ENCODE measurements at places on chromosomes 3 and 15.

GRCh38 chr3:42090973-42091731, at the start of gene TRAK1:
TRAK1 (plus strand) TSS chr3:42091357; CDS start chr3:42091470, 113 bp downstream.
- DNase-seq, result no peak

DNA sequence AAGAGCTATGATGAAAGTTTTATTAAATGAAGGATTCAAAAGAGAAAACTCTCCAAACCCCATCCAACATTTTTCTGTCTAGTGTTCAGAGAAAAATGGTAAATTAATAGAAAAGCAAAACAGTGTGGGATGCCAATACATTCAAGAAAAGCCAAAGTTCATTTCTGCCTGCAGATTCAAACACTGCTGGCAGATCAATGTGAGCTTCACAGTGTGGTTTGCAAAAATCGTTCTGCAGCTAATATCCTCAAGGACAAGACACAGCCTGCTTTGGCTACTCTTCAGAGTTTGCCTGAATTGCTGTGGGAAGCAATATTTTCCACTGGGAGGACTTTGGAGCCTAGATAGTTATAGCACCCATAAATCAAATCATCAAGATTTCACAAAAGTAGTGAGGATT, 619.9 kb upstream of the SUCLG2 start:
- no peak for DNase-seq

- no peak for DNase-seq
These were observed 35.0 kb upstream of the VPS8 start for GRCh38 chr3:184776916-184777315.

DNA sequence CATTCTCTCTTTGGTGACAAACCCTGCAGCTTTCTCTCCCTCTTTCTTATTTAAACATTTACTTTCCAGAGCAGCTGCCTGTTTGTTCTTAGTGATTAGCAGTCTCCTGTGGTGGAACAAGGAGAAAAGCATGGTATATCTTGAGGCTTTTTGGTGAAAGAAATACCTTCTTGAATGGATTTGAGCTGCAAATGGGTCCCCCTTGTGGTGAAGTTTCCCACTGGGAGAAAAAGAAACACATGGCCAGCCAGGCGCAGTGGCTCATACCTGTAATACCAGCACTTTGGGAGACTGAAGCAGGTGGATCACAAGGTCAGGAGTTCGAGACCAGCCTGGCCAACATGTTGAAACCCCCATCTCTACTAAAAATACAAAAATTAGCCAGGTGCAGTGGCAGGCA, 48.3 kb upstream of the ACP3 start:
- DNase-seq, result no peak

- no peak for DNase-seq
These were observed 49.9 kb downstream of the ZNF621 start for GRCh38 chr3:40574661-40575060.

- no peak for DNase-seq
These were observed 297.6 kb downstream of the TBC1D5 start for GRCh38 chr3:17444865-17445264.

GRCh38 chr3:29805757-29806156, 524.9 kb downstream of the RBMS3 start:
- DNase-seq, result no peak

GRCh38 chr3:155745795-155746550, 1.1 kb upstream of the PLCH1 start:
- DNase-seq, result no peak

DNA sequence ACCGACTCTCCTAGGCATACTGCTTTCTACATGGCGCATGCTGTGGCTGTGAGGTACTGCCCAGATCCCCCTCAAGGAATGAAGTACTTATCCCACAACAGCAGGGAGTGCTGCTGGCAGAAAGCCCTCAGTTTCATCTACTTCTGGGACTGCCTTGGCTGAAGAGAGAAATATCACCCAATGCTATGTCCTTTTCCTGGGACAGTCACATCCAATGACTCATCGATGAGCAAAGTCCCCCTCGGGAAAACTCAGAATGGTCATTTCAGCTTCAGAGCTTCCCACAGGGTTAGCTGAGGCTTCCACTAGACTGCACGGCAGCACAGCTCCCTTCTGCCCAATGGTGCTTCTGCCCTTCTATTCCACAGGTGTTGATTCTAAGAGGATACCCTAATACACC, 3.6 kb upstream of the NMD3 start:
- DNase-seq, result no peak

- no peak for DNase-seq
These were observed 37.4 kb upstream of the SECISBP2L start for GRCh38 chr15:49083401-49084284.

DNA sequence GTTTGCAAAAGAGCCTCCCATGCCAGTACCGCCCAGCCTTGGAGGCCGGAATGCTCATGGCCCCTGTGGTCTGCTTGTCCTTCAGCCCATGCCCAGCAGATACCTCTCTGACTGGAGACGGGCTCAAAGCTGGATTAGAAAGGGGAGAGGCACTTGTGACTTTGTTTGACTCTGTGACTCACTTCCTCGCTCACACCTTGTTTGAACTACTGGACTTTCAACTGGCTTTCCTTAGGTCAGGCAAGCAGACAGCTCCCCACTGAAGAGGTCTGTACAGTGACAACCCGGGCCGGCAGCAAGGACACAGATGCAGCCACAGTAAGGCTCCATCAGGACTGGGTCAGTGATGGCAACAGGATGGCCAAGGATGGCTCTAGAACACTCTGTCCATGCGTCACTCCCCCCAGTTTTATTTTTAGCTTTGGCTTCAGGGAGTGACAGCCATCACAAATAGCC, 98.6 kb upstream of the ABHD17C start:
- DNase-seq, result no peak

DNA sequence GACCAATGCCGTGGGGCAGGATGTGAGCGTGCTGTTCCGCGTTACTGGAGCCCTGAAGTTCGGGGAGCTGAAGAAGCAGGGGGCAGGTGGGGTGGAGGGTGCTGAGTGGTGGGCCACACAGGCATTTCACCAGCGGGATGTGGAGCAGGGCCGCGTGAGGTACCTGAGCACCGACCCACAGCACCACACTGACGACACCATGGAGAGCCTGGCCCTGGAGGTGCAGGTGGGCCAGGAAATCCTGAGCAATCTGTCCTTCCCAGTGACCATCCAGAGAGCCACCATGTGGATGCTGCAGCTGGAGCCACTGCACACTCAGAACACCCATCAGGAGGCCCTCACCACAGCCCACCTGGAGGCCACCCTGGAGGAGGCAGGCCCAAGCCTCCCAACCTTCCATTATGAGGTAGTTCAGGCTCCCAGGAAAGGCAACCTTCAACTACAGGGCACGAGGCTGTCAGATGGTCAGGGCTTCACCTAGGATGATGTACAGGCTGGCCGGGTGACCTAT, 179.6 kb downstream of the TBC1D2B start:
- no peak for DNase-seq

DNA sequence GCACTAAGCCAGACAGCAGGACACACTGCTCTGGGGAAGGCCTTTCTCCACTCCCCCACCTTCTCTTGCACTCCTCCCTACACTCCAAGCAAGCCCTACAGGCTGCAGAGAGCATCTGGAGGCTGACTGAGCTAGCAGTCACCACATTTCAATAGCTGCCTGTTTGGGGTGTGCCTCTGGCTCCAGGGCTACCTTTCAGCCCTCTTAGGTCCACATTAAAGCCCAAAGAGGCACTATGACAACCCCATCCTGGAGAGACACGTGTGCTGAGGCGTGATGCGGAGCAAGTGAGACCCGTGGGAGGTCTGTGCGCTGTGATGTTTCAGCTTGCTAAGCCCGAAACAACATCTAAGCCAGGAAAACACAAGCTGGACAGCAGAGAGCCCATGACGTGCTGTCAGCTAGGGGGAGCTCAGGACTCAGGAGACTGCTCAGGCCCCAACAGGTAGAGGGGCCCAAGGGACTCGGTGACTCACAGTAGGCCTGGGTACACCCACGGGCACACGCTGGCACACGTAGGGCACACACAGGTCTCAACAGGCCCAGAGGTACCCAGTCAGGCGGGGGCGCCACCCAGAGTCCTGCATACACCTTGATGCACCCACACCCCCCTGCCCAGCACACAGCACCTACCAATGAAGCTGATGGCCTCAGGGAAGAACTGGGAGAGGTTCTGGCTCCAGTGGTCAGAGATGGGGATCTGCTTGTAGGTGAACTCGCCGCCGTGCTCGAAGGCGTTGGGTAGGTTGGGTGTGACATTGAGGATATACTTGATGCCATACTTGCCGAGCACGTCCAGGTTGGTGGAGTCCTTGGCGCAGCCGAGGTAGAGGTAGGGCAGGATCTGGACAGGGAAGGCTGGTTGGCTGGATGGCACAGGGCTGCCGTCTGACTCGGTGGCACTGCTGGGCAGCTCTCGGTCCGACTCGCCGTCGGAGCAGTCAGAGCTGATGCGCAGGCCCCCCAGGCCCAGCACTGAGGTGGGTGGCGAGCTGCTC, 2.8 kb downstream of the DUSP7 start:
- no peak for DNase-seq

- no peak for DNase-seq
These were observed 22.6 kb downstream of the CSRNP1 start for GRCh38 chr3:39130693-39131265.

DNA sequence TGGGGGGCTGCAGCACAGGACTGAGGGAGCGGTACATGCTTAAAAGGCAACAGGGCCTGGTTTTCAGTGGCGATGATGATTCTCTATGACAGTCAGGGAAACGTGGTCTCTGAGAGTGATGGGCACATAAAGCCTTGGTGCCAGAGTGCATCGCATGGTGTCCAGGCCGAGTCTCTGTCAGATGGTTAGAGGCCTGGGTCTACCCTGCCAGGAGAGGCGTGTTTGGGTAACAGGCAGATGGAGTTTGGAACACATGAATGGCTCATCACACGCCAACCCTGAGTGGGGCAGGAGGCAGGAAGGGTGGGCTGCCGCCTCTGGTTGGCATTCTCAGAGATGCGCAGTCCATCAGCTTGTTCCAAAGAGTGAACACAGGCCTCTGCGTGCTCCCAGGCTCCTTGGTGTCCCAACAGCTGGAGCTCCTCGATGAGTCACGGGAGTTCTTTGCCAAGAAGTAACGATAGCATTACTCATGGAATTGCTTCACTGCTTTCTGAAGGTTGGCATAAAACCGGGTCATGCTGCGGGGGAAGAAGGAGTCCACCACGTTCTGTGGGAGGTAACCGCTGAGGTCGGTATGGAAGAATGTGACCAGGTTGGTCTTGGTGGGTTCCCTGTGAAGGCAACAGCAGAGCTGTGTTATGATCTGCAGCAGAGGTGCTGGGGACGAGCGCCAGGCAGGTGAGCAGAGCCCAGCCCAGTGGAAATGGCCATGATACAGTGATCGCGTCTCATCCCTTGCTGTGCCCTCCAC, 11.0 kb downstream of the STARD5 start:
- no peak for DNase-seq

- no peak for DNase-seq
These were observed 89.7 kb upstream of the FHIT start for GRCh38 chr3:61340931-61341461.

- DNase-seq, result no peak
These were observed 437.7 kb downstream of the RAP2B start for GRCh38 chr3:153599685-153600084.

- no peak for DNase-seq
These were observed 577.7 kb downstream of the FOXP1 start for GRCh38 chr3:71005702-71006321.

DNA sequence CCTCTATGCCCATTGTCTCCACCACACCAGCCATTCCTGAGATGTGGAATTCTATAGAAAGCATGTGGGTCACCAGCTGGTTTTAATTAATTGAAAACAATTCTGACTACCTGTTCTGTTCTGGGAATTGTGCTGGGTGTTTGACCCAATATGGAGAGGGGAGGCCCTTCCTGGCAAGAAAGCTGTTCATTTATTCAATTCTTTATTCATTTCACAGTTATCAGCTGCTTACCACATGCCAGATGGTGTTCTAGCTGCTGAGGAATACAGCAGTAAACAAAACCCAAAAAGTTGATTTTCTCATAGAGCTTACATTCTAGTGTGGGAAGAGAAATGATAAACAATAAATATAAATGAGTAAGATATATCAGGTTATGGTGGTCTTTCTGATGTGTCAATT, 296.1 kb upstream of the RASGRP1 start:
- no peak for DNase-seq

- no peak for DNase-seq
These were observed 41.3 kb upstream of the LYZL4 start for GRCh38 chr3:42451546-42452230.

DNA sequence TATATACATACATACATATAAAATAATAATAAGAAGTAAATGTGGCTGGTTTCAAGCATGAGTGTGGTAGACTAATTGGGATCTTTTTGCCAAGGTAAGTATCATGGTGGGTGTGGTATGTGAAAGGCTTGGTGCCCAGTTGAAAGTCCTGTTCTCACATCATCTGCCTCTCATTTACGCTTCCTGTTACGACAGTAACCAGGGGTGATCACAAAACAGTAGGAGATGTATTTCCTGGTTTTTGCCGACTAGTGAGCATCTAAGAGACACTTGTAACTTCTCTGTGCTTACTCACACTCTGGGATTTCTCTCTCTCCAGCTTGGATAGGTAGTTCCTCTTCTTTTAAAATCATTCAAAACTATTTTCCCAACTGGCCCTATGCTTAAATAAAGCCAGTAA, 1028.3 kb upstream of the NR2F2 start:
- no peak for DNase-seq

DNA sequence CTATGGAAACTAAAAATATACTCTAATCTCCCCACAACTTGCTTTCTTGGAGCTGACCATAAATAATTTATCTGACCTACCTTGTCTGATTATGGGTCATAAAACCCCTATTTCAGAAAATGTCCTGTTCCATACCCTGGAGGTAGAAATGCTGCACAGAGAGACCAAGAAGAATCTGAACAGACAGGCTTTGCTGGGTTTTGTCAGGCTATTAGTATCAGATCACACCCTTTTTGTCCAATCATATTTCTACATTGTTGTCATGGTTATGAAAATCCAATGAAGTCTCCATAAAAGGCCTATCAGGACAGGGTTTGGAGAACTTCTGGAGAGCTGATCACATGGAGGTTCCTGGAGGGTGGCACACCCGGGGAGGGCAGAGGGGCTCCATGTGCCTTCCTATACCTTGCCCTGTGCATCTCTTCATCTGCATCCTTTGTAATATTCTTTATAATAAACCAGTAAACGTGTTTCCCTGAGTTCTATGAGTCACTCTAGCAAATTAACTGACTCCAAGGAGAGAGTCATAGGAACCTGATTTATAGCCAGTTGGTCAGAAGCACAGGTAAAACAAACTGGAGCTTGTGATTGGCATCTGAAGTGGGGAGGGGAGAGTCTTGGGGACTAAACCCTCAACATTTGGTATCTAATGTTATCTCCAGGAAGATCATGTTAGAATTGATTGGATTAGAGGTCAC, 58.1 kb downstream of the NGLY1 start:
- DNase-seq, result no peak

- no peak for DNase-seq
These were observed 4.6 kb downstream of the RAB6B start for GRCh38 chr3:133890972-133891644.

GRCh38 chr15:95407534-95407933, 923.0 kb upstream of the NR2F2 start:
- no peak for DNase-seq

DNA sequence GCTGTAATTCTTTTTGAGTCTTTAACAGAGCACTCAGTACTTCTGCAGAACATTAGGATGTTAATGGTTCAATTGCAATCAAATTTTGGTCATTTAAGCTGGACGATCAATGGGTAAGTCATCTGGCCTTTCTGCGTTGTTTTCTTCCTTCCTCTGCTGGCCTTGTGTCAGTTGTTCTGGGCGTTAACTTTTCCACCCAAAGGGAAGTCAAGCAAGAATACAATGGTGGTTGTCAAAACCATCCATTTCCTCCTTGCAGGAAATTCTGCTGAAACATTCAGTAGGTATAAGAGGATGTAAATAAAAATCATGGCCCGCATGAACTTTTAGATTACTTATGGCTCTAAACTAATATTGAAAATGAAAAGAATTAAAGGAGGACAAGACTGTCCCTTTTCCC, 584.0 kb downstream of the GRM7 start:
- DNase-seq, result no peak

GRCh38 chr3:42037318-42037945, 53.7 kb upstream of the TRAK1 start:
- DNase-seq, result no peak
